ENCODE measurements at places on chromosomes 7 and 10.

GRCh38 chr10:33227489-33227888 lies 107.0 kb downstream of the NRP1 start:
- no peak for DNase-seq

DNA sequence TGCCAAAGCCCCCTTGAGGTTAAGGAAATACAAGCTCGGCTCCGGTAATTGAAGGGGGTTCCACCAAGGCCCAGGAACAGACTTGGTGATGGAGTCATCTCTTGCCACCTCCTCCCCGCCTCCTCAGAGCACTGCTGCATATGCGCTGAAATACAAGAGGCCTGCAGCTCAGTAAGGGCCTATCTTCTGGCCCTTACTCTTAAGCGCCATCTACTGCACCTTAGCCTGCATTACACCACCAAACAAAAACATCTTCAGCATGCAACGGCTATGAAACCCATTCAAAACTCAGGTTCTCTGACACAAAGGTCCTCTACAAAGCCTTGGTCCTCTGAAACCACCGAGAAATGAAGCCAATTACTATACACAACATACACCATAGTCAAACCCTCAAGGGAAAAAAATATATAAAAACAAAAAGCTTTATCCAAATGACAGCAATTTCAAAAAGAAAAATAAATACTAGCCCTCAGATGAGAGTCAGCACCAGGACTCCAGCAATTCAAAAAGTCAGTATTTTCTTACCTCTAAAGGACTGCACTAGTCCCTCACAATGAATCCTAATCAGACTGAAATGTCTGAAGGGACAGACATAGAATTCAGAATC lies 176.8 kb upstream of the TBX20 start:
- DNase-seq, result no peak

- no peak for DNase-seq
Measured at GRCh38 chr10:108454793-108455192, 1290.3 kb upstream of the SORCS1 start.

DNA sequence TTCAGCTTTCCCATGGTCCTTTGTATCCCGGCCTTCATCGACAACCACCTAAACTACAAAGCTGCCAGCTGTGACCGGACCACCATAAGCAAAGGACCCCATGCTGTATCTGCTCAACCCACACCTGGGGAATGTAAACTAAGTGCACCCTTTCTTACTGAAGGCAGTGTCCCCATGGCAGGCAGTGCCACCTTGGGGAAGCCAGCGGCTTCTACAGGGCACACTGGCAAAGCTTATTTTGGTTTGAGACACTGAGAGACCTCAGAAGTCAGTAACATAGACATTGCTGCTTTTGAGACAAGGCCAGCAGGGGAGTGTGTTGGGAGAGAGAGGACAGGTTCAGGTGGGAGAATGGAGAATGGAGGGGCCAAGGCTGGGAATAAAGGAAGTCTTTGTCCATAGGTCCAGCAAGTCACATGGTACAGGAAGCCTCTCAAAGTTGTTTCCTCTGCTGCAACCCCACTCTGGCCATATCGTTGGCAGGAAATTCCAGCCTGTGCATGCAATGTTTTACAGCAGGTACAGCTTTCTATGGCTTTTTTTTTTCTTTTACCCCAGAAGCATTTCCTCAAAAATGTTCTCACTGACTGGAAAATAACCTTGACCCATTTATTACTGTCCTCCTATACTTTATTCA lies 85.9 kb upstream of the NPVF start:
- DNase-seq, result no peak

DNA sequence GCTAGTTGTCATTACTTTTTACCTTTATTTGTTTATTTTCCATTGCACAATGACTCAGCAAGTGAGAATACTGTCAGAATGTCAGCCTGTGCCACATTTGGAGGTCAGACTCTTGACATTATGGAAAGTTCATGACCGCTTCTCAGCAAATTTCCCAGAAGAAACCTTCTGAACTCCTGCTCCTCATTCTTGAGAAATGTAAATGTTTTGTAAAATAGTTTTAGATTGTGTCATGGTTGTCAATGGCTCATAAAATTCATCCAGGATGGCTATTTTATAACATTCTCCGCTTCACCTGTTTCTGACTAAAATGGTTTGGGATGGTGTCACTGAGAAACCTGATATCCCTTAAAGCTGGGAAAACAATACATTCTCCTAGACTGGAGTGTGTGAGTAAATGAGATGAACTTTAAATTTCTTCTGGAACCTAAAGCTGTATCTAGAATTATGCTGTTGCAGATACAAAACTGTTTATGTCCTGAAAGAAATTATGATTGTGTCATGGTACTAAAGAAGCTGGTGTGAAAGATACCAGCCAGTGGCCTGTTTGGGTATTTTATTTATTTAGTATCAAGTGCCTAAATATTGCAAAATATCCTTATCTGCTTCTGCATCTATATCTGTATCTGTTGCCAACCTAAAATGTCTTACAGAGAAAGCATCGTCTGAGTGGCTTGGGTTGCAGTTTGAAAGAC lies 671.7 kb downstream of the GATA3 start:
- DNase-seq, result no peak

DNA sequence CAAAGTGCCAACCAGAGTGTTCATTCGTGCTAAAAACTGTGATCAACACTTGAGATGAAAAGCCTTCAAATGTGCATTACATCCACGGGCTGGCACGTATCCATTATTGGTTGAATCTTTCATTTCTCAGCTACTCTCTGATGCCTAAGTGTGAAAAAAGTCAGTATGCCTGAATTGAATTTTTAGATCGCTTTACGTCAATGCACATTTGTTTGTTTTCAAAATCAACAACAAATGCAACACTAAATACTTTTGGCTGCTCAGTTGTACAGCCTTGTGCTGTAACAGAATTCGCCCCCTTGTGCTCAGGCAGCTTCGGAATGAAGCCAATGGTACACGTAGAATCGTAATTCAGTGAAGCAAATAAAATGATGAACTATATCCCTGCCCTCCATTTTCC lies 446.5 kb upstream of the NRP1 start:
- DNase-seq, result no peak

- no peak for DNase-seq
Measured at GRCh38 chr10:61283066-61283465, 170.1 kb downstream of the TMEM26 start.

GRCh38 chr7:96691702-96692101 lies 17.9 kb downstream of the SEM1 start:
- no peak for DNase-seq

DNA sequence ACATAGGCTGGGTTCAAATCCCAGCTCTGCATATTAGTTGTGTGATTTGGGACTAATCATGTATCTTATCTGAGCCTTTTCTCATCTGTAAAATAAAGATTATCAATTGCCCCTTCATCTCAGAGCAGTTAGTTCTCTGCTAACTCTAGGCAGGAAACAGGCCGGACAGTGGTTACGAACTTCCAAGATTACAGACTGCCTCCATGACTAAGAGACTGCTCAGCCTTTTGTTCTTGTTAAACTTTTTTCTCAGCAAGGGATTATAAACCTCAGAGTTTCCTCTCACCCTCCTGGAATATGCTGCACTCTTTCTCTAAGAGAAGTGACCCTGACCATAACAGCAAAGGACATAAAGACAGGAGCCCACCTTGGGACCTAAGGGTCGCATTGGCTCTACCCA lies 52.5 kb upstream of the NFKB2 start:
- DNase-seq, result no peak

- DNase-seq, result no peak
Measured at GRCh38 chr7:7789551-7789988, 71.2 kb upstream of the RPA3 start.

- no peak for DNase-seq
Measured at GRCh38 chr10:113047605-113047962, 97.5 kb downstream of the TCF7L2 start.

GRCh38 chr7:19713676-19714075 lies 4.8 kb upstream of the POLR1F start:
- DNase-seq, result peak; percentile 23

Measured in NCI-H2081 (cell line).